ENCODE measurements at places on chromosomes 1 and 21.

GRCh38 chr21:25002676-25003075, 604.6 kb downstream of the MRPL39 start:
- no peak for DNase-seq

- no peak for DNase-seq
These were observed 331.6 kb upstream of the ADAMTS5 start for GRCh38 chr21:27298465-27298864.

GRCh38 chr1:21022279-21023040, 154.2 kb downstream of the EIF4G3 start:
- peak; percentile 99 for DNase-seq

- DNase-seq: no peak
These were observed at the start of gene TFF1 for GRCh38 chr21:42366292-42367010. Gene TFF1 (minus strand): TSS chr21:42366535. CDS start chr21:42366495, 40 bp downstream.

DNA sequence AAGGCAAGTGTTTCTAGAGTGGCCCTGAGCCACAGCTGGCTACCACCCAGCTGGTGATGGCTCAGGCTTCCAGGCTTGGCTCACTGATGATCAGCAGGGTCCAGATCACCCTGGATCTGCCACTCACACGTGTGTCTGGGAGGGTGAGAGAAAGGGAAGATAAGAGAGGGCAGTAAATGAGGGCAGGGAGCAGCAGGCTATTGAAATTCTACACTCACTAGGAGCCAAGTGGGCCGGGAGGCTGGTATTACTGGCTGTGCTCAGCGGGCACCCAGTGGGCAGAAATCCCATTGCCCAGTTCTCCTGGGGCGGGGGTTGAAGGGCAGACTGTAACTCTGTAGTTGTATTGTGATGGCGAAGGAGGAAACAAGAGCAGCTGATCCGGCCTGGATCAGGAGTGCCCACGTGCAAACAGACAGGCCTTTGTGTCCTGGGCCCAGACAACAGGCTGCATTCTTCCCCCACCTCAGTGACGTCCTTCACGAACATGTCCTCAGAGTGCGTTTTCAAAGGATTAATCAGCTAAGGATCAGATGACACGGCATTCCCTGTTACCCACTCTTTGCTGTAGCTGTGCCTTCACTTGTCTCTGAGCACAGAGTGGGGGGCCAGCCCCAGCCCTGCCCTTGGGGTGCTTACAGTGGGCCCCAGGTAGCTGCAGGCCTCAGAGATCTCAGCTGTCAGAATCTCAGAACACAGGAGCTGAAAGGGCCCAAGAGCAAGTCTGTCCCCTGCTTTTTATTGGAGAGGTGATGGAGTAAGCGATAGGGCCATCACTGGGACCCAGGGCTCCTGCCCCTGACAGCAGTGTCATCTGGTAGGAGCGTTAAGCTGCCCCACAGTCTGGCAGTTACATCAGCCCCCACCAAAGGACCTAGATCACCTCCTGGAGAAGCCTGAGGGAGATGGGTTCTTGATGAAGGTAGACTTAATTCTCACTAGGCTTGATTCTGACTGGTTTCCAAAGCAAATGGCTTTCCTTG, 60.5 kb downstream of the ATP1A1 start:
- peak; percentile 40 for DNase-seq

DNA sequence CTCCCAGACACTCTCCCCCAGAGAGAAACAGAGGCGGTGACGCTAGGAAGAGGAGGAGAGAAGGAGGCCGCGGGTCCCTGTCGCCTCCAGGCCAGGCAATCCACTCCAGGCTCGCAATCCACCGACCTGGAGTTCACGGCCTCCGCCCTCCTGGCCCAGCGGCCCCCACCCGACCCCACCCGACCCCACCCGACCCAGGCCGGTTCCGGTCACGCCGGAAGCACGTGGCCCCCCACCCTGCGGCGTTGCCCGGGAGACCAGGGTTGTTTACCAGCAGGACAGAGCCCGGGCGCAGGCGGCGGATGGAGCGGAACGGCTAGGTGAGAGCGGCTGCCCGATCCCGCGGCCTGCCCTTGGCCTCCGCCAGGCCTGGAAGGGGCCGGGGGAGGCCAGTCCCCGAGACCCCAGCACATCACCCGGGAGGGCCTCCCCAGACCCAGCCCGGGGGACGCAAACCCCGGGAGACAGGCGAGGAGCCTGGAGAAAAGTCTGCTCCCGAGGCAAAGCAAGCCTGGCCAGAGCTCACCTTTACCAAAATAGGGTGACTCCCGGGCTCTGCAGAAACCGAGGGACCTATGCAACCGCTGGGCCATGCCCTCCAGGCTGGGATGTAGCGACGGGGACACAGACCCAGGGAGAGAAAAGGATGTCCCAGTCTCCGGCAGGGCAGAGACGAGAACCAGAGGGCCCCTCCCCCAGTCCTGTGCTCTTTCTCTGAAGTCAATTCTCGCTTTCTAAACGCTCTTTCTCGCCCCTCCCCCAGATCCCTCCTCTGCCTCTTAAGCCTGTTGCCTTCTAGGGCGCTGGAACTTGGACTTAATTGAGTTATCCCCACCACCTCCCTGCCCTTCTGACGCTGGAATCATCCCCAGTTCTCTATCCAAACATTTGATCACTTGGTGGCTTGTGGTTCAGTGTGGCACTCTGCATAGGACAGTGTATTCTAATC, at the start of the genes PLA2G2C and UBXN10:
PLA2G2C (minus strand) TSS at position 685 of the 949 bp plus-strand sequence. CDS start 9,155 bp downstream, outside the sequence.
UBXN10 (plus strand) TSS at position 263 of the 949 bp plus-strand sequence. CDS start 4,466 bp downstream, outside the sequence.
- no peak for DNase-seq

DNA sequence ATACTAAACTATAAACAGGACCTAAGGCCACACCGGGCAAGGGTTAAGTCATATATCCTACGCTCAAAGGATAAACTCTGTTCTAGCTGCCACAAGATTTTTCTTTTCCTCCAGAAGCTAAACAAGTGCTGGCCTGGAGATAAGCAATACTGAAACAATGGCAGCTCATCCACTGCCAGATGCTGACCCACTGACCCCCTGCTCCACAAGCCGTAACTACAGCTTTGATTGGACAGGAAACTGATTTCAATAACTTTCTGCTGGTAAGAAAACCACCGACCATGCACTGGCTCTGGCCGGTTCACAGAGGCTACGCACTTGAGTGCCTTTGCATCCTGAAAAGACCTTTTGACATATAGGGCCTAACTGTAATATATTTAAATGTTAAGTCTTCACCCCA, 51.3 kb upstream of the PLA2G2C start:
- no peak for DNase-seq

- no peak for DNase-seq
These were observed 253.0 kb upstream of the HOOK1 start for GRCh38 chr1:59561796-59562195.

DNA sequence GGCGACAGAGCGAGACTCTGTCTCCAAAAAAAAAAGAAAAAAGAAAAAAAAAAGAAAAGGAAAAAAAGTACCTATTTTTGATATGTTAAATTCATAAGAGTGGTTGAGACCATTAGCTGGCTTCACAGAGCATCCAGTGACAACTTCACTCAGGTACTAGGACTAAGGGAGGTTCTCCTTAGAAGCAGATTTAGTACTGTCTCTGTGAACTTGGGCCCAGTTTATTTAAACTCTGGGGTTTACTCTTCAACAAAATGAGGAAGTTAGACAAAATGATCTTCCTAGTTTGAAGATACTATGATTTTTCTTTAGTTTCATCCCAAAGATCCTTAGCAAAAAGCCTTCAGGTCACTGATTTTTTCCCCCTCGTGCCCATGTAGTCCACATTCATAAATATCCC, 21.2 kb downstream of the MACO1 start:
- no peak for DNase-seq

GRCh38 chr1:208652296-208653160, 408.3 kb upstream of the PLXNA2 start:
- DNase-seq: peak; percentile 69

- DNase-seq: no peak
These were observed 6.1 kb upstream of the ST6GALNAC5 start for GRCh38 chr1:76861149-76861548.

DNA sequence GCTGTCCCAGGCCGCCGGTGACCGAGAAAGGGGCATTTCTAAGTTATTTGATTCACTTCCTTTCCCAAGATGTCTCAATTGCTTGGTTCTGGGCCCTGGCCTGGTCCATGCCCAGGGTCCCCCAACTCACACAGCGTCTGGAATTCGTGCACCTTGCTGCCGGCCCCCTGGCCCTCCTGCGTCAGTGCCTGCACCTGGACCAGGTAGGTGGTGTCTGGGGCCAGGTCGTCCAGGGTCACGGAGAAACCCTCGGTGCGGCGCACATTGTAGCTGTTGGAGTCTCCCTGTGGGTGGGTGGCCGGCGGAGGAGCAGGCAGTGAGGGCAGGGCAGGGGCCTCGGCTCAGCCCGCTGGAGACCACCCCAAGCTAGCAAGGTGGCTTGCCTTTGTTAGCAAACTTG, 21.0 kb downstream of the EPHA2 start:
- DNase-seq: no peak

DNA sequence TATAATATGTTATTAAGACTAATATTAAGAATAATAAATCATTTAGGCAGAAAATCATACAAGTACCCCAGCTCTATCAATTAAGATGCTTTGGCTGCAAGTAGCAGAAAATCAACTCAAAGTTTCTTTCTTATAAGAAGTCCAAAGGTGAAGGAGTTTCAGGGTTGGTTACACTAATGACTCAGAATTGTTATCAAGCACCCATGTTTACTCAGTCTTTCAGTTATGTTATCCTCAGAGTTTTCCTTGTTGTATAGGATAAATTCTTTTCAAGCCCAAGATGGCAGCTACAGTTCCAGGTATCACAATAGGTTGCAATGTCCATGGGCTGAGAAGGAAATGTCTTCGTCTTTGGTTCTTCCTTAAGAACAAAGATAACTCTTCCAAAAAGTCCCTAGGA, 163.6 kb downstream of the TNFSF18 start:
- no peak for DNase-seq

- peak; percentile 44 for DNase-seq
These were observed 96.0 kb downstream of the NRIP1 start for GRCh38 chr21:14968821-14969220.

DNA sequence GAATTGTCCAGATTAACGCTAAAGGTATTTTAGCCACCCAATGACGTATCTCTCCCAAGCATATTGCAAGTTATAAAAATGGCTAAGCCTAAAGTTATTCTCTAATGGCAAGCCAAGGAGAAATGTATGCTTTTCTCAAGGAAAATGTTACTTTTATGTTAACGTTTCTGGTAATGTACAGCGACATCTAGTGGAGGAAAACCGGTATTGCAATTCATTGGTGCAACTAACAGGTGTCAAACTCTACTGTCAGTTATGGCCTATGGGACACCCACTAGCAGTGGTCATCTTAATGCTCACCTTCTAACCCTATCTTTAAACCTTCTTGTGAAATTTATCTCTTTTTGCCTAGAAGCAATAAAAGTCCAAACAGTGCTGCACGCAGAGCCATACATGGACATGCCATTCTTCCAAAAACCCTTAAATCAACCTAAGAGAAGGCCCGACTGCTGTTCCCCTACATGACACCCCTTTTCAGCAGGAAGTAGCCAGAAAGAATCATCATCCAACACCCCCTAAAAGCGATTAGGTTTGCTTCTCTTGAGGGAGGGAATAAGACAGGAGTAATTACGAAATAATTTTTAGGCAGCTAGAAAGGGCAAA, 68.7 kb upstream of the LRIF1 start:
- peak; percentile 34 for DNase-seq

- DNase-seq: peak; percentile 21
These were observed 41.8 kb downstream of the SELENOF start for GRCh38 chr1:86872086-86872485.

DNA sequence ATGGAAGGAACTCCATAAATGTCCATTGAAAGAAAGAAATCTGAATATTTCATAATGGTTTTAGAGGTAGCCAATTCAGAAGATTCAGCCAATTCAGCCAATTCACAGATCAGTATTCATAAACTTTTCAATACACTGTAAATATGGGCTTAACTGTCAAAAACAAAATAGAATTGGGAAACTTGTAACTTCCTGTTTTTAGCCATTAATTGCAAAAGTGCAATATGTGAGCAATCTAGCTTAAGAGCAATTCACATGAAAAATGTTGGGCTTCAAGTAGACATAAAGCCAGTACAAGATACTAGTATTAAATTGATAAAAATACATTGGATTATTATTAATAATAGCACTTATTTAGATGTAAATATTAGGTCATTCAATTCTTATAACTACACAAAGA, 27.5 kb upstream of the PLPPR4 start:
- no peak for DNase-seq

- DNase-seq: no peak
These were observed 21.3 kb upstream of the TARBP1 start for GRCh38 chr1:234500269-234500668.

DNA sequence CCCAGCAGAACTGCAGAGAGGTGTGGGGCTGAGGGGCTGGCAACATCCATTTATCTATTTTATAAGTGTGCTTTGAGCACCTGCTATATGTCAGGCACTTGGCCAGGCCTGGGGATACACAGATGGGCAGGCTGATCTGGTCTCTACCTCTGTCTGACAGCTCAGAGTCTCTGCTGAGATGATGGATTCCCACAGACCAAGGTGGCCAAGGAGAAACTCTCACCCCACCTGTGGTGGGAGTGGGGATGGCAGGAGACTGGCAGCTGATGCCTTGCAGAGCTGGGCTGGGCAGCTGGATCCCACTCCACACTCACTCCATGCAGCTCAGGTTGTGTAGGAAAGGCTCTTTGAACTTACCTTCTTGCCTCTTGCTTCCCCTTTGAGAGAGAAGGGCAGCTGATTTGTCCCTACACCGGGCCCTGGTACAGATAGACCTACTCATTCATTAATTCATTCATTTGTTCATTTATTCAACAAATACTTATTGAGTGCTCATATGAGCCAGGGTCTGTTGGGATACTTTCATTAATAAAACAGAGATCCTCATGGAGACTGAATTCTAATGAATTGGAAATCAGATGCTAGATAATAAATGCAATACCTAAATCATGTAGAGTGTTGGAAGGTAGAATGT, 9.0 kb downstream of the ADORA1 start:
- DNase-seq: no peak

GRCh38 chr21:41280115-41280919, 36.3 kb upstream of the FAM3B start:
- DNase-seq: peak; percentile 17

GRCh38 chr1:69662321-69662720, 94.6 kb downstream of the LRRC7 start:
- no peak for DNase-seq

GRCh38 chr1:145804235-145805045, 19.5 kb downstream of the RNF115 start:
- DNase-seq: no peak
